ENCODE measurements at places on chromosomes 1 and 21.

DNA sequence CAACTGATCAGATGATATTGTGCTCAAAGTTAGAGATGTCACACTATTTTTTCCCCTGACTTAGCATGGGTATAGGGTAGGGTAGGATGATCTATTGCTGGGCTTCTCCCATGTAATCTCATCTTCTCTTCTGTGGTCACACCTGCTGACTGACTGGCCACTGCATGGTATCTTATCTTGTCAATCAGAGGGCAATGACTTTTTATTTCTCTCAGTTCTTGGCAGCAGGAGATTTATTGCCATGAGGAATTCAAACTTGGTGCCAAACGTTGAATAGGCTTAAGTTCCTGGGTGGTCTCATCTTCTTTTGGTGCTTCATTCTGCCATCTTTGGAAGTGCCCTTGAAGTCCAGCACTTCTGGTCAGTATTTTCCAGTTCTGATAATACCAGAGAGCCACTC is 226.4 kb upstream of the POGK start:
- DNase-seq = no peak

- no peak for DNase-seq
Observed at GRCh38 chr1:6695868-6696267, 5.7 kb downstream of the DNAJC11 start.

DNA sequence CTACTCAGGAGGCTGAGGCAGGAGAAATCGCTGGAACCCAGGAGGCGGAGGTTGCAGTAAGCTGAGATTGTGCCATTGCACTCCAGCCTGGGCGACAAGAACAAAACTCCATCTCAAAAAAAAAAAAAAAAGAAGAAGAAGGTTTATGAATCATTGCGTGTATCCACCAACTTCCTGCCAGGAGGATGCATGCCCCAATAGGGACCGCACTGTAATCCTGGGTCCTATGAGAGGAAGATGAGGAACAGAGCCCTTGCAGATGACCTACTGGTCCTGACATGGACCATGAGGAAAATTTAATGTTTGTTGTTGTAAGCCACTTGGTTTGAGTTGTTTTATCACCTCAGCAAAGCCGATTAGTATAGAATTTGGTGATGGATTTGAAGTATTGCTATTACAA is 56.7 kb downstream of the PTGS2 start:
- no peak for DNase-seq

DNA sequence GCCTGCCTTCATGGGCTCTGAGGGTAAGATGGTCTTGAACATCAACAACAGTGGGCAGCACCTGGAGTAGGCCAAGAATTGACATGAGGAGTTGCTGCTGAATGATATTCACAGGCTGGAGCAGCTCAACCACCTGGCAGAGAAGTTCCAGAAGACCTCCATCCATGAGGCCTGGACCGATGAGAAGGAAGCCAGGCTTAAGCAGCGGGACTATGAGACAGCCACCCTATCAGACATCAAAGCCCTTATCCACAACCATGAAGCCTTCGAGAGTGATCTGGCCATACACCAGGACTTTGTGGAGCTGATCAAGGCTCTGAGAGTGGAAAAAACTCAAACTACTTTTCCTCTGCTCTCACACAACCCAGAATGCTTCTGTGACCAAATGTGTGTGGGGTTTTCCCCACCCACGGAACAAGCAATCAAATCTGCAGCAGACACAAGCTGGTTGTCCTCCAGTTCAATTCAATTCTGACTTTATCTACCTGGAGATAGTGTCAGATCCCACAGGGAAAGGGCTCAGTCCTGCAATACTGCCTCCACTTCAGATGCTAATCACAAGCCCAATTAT is 12.1 kb upstream of the EPHA10 start:
- DNase-seq = no peak

DNA sequence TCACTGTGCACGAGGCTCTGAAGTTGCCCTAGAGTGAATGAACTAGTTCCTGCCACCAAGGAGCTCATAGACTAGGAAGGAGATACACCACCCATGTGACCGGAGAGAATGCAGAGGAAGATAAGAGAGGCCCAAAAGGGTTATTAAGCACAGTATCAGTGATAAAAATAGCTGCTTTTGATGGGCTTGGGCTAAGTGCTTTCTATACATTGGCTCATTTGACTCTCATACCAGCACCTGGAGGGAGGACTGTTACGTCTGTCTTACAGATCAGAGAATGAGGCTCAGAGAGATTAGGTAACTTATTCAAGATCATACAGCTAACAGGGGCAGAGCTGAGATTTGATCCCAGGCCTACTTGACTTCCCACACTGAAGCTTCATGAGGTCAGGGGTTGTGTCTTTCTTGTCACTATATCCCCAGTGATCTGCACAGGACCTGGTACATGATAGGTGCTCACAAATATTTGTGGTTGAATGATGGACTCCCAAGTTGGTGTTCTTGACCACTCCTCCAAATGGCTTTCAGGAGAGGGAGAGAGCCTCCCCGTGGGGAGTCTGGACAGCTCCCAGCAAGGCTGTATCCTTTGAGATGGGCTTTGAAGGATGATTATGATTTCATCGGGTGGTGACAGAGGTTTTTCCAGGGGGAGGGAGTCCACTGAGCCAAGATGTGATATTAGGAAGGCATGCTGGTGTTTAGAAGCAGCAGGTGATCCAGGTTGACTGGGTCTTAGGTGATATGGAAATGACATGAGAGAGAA is 14.4 kb downstream of the PPFIA4 start:
- DNase-seq = peak; percentile 93

DNA sequence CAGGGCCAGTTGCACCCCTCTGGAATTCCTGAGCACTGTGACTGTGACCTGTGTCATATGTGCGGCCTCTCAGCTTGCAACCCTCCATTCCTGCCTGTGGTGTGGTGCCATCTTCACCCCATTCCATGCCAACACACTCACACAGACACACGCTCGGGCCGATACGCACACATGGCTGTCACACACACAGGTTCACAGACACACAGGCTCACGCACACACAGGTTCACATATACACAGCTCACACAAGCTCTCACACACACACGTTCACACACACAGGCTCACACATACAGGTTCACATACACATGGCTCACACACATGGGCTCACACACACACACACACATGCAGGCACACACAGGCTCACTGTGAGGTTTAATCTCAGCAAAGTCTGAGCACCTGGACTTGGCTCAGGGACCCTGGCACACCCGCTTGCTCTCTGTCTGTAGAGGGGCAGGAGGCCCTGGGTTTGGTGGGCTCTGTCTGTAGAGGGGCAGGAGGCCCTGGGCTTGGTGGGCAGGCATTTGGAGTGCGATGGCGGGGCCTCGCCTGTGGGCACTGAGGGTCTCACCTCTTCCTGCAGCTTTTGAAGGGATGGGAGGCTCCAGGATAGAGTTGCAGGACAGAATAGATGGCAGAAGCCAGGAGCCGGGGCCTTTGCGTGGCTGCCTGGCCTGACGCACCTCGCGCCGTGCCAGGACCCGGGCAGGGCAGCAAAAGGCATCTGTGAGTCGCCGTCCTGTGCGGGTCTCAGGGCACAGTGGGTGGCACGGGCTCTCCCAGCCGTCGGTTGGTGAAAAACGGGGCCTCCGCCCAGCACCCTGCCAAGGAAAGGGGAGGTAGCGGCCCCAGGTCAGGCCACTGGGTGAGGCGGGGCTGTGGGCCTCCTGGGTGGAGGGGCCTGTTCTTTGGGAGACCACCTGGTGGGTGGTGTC is 17.1 kb downstream of the COL18A1 start:
- DNase-seq = no peak

DNA sequence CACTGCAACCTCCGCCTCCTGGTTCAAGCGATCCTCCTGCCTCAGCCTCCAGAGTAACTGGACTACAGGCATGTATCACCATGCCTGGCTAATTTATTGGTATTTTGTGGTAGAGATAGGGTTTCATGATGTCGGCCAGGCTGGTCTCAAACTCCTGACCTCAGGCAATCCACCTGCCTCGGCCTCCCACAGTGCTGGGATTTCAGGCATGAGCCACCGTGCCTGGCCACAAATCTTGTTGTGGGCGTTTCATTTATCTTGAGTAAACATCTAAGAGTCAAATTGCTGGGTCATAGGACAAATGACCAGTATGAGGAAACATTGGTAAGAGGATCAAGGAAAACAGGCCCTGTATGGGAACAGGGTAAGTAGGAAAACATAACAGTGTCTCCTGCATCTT is 17.9 kb downstream of the TMEM200B start:
- no peak for DNase-seq

- DNase-seq = peak; percentile 18
Observed at GRCh38 chr1:210233216-210233494, 559 bp downstream of the SERTAD4 start.

- no peak for DNase-seq
Observed at GRCh38 chr1:13550663-13551062, 33.0 kb upstream of the PDPN start.

DNA sequence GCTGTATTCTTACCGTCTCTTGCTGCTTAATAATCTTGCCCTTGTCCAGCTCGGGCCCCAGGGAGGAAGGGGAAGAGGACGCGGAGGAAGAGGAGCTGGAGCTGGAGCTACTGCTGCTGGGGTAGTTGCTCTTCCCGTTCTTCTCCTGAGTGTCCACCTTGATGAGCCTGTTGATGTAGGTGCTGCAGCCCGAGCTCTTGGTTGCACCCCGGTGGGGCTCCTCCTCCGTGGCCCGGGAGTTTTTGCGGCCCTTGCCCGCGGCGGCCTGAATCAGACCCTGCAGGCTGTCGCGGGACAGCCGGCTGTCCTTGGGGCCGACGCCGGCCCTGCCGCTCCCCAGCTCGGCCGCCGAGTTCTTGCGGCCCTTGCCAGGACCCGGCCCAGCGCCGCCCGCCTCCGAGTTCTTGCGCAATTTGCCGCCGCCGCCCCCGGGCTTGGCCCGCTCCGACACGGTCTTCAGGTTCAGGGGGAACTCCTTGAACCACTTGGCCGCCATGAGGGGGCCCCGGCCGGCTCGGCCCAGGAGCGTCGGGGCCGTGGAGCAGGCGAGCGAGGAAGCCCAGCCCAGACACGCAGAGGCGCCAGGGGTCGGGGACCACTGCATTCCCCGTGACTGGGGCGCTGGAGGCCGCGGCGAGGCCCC is 475 bp upstream of the TDRD10 start:
- no peak for DNase-seq

GRCh38 chr1:77310924-77311323 is 29.1 kb downstream of the AK5 start:
- no peak for DNase-seq

GRCh38 chr1:100734676-100735075 is 15.1 kb downstream of the VCAM1 start:
- DNase-seq = no peak

DNA sequence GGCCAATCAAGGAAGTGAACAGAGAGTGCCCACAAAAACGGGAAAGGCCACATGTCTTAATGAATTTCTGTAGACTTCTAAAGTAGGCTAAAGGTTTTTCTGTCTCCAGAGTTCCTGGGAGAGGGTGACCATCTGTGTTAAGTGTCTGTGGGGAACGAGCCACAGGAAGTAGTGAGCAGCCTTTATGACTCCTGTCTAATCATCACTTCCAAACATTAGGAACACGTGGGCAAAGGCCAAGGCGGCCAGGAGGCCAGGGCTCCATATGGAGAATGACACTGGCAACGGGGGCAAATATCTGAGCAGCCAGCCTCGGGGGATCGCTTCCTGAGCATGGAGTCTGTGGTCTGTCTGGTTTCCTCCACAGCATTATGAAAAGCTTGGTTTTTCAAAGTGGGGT is 7.1 kb downstream of the FAM89A start:
- no peak for DNase-seq

- DNase-seq = no peak
Observed at GRCh38 chr1:239507826-239508225, 121.5 kb downstream of the CHRM3 start.

- DNase-seq = no peak
Observed at GRCh38 chr1:77282866-77283539, 1.2 kb downstream of the AK5 start.

- DNase-seq = no peak
Observed at GRCh38 chr1:228048120-228048519, 34.4 kb upstream of the ARF1 start.

DNA sequence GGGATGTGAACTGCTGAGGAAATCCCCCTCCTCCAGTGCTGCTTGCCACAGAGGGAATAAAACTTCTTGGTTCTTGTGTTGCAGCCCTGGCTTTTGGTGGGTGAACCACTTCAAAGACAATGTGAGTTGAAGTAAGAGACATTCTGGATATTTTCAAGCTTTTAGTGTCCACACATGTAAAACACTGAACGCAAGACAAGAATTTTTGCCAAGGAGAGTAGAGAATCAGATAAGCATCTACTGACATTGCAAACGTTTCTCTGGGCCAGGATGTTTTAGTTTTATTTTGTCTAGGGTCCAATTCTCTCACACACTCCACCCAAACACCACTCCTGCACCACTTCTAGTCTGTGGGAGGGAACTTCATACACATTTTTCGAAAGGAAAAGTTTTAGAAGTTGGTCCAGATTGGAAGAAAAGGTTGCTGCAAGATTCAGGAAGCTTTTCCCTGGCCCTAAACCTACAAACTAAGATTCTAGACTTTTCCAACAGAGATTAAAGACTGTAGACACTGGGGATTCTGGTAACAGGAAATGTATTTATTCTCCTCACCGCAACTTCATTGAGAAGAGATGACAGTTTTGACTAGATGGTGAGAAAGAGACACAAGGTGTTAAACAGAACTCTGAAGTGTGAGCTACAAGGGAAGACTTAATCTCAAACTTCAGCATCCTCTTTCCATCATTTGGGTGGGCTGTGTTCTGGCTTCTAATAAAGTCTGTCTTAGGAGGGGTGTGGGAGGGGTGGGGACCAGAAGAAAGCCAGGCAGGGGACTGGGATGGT is 16.1 kb downstream of the FASLG start:
- no peak for DNase-seq

- DNase-seq = no peak
Observed at GRCh38 chr1:226061841-226062557, 517 bp upstream of the H3-3A start.

GRCh38 chr1:109248797-109249629 is at the start of gene CELSR2:
TSS of gene CELSR2 (plus strand) at chr1:109249539. CDS start at chr1:109250080, 541 bp downstream.
- DNase-seq = peak; percentile 62

DNA sequence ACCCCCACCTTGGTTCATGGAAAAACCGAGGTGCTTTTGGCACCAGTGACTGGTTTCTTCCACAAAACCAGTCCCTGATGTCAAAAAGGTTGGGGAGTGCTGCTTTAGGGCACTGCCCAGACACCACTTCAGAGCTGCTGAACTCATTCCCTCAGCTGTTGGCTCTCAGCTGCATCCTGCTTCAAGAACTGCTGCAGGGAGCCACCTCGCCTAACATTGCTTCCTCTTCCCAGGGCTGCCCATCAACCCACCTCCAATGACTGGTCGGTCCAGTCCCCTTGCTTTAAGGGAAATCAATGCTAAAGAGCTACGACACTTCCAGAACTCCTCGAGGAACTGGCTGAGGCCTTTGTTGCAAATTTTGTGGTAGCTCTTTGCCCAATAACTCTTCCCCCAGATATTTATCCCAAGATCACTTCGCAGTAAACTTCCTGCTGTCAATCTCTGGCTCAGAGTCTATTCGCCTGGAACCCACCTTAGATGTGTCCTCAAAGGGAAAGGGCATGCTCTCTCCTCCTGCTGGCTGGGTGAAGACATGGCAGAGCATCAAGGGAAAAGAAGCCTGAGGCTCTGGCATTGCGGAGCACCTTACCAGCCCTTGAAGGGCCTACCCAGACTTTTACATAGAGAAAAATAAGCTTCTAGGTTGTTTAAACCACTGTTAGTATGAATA is 29.0 kb downstream of the C1orf52 start:
- DNase-seq = no peak

GRCh38 chr1:160085686-160086455 is 4.5 kb downstream of the KCNJ9 start:
- peak; percentile 84 for DNase-seq
